ENCODE measurements at places on chromosomes 5 and 9.

- DNase-seq = no peak
Measured at GRCh38 chr9:98614941-98615340, 93.8 kb downstream of the GABBR2 start.

GRCh38 chr5:133480366-133480765, 132.0 kb downstream of the FSTL4 start:
- DNase-seq = no peak

- DNase-seq = no peak
Measured at GRCh38 chr5:169808118-169808581, 171.1 kb downstream of the DOCK2 start.

GRCh38 chr5:59065554-59065953, 482.7 kb downstream of the RAB3C start:
- DNase-seq = no peak

GRCh38 chr9:22683700-22684075, 237.1 kb downstream of the DMRTA1 start:
- no peak for DNase-seq

GRCh38 chr5:14445576-14446290, 135.9 kb upstream of the OTULINL start:
- no peak for DNase-seq

DNA sequence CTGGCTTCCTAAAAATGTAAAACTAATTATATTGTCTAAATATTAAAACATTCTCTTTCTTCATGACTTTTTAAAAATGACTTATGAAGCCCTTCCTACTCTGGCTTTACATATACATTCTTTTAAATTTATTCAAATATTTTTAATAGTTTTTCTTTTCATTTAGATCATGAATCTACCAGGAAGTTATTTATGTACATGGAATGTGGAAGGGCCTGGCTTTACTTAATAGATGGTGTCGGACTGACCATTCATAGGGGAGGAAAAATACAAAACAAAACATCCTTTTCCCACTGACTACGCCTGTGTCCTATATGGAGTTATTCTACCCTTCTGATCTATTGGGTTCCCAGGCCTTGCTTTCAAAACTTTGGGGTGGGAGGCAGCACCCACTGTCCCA, 129.8 kb downstream of the MACROH2A1 start:
- no peak for DNase-seq

- no peak for DNase-seq
Measured at GRCh38 chr5:107538331-107538730, 132.4 kb downstream of the EFNA5 start.

GRCh38 chr5:592158-592557, 20.0 kb upstream of the CEP72 start:
- no peak for DNase-seq

- DNase-seq = no peak
Measured at GRCh38 chr5:143396353-143396940, 7.0 kb downstream of the NR3C1 start.

DNA sequence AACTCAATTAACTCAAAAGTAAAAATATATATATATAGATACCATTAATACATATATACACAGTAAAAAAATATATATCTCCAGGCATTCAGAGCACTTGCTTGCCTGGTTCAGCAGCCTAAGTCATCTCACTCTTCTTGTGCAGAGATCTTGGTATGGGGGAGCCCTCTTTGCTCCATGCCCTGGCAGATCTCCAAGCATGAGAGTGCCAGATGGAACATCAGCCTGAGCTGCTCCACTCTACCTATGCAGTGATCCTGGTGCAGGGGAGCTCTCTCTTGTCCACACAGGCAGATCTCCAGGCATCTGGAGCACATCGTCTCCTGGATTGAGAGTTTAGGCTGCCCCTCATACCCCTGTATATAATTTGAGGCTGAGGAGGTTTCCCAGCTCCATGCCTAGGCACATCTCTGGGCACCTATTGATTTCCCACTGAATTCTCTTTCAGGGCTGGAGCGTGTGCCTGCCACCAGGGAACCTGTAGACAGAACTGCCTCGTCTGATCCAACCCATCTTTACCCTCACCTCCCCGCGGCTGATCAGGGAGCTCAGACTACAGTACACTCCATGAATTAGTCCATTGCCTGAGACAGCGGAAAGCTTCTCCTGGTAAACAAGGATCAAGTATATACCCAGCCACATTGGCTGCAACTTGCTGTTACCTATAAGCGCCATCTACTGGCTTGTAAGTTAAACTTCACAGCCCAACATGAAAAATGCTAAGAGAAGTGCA, 342.4 kb upstream of the GRIA1 start:
- no peak for DNase-seq

DNA sequence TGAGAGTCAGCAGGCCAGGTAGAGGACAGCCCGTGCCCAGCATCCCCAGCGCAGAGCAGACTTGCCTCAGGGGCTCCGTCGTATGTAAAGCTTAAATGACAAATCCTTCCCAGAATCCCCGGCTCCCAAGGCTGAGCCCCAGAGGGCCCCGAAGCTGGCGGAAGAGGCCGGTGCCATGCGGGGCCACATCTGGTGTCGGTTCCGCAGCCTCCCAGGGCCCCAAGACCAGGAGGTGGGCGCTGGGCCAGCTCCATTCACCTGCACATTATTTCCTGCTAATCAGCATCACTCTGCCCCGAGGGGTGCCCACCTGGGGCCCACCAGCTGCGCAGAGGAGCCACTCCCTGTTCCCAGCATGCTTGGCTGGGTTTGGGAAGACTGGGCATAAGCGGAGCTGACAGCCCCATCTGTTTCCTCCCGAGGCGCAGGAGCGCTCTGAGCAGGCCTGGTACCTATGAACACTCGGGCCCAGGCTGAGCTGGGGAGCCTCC, 124.0 kb upstream of the PPP1R26 start:
- DNase-seq = no peak

DNA sequence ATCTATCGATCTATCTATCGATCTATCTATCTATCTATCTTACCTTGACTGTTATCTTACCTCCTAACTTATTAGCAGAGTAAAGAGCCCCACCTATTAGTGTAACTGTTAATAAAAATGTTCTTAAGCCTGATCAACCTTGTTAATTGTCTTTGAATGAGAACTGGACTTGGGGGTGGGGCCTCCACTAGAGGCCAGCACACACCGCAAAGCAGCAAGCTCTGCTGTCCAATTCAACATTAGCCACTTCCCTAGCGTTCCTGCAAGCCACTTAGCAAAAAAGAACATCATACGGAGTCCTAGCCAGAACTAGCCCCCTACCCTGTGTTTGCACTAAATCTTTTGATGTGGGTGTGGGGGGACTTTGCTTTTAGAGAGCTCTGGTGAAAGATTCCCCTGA, 515.8 kb downstream of the KDM4C start:
- no peak for DNase-seq

- DNase-seq = no peak
Measured at GRCh38 chr9:134885001-134885678, 4.5 kb downstream of the FCN2 start.

GRCh38 chr9:136700959-136701667, 11.3 kb upstream of the DIPK1B start:
- no peak for DNase-seq

DNA sequence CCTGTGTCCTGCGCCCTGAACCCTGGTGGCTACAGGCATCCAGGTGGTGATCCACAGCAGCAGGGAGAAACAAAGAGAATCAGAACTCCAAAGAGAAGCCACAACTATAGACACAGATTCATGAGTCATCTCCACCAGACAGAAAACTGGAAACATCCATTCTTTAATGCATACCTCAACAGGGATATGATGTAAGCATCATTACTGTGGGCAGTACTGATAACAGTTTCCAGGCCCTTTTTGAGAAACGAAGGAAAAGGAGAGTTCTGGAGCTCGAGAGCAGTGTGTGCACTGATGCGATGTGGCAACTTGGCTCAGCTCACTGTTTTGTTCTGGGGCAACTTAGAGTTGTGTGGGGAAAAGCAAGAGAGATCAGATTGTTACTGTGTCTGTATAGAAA, 215.6 kb upstream of the ADAMTS16 start:
- no peak for DNase-seq

GRCh38 chr5:38766151-38766550, 79.7 kb upstream of the OSMR start:
- DNase-seq = no peak
